ENCODE measurements at places on chromosomes 1 and 21.

GRCh38 chr1:91092503-91092902 is 70.7 kb upstream of the ZNF644 start:
- peak; percentile 75 for DNase-seq

GRCh38 chr21:45496151-45496967 is 45.9 kb downstream of the SLC19A1 start:
- DNase-seq, result no peak

GRCh38 chr21:17488620-17489019 is 24.2 kb upstream of the CXADR start:
- no peak for DNase-seq

- no peak for DNase-seq
Measured at GRCh38 chr21:46250146-46250725, 21.7 kb upstream of the LSS start.

- peak; percentile 78 for DNase-seq
Measured at GRCh38 chr1:67019600-67020136, 34.3 kb downstream of the SLC35D1 start.

- no peak for DNase-seq
Measured at GRCh38 chr1:109356915-109357314, 40.8 kb downstream of the SORT1 start.

DNA sequence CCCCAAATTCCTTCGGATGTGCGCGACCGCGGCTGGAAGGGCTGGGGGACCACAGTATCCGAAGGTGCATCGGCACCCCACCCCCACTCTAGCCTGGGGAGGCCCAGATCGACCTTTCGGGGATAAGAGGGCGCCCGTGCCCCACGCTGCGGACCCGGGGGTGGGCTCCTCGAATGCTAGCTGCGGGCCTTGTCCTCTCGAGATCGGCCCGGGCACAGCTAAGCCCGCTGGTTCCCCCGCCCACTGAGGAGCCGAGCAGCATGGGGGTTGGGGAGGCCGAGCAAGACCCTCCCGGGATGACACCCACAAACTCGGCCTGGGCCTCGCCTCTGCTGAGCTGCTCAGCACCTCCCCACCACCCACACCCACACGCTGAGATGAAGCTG is 653 bp upstream of the IFFO2 start:
- DNase-seq, result no peak

GRCh38 chr1:219954736-219955421 is 26.5 kb upstream of the SLC30A10 start:
- DNase-seq, result no peak

GRCh38 chr1:115302390-115302961 is 35.6 kb downstream of the NGF start:
- DNase-seq, result peak; percentile 12

DNA sequence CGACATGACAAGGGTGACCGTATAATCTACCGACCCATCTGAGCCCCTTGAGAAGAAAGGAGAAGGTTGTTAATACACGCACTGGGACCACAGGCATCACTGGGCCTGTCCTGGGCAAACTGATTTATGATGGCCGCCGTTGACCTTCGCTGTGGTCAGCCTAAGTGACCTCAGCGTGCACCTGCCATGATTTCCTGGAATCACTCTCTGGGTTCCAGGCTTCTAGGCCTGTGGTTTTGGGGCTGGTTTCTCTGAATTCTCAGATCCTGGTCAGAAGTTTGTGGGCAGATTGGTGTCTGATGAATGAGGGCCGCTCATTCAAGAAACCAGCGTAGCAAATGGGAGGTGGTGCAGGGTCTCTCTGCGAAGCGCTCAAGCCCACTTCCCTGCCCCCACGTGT is 64.0 kb downstream of the SIK1 start:
- DNase-seq, result no peak
